Glomerular endothelial cell (primary cell): ENCODE measurements at places on chromosomes 12 and 14. TPM values are rescaled to one million over a fixed set of nuclear protein-coding genes. Genes with fewer than 3 reads are reported as not detected.

TMTC1 gene
- 1.2 and 4.7 TPM in 2 replicates for total RNA-seq

CLEC7A gene
- 0.15 and 0.41 TPM in 2 replicates for total RNA-seq

AMHR2 gene
- total RNA-seq = not detected in 2 replicates

PLEKHG7 gene
- total RNA-seq = not detected in 2 replicates

VPS33A gene
- 21.8 and 26.8 TPM in 2 replicates for total RNA-seq

TAS2R9 gene
- total RNA-seq = 0.18 TPM in 1 of 2 replicates, not detected in the other
